ENCODE measurements at places on chromosomes 16 and 17.

GRCh38 chr16:85611444-85612190, 1.5 kb upstream of the GSE1 start:
- no peak for DNase-seq

DNA sequence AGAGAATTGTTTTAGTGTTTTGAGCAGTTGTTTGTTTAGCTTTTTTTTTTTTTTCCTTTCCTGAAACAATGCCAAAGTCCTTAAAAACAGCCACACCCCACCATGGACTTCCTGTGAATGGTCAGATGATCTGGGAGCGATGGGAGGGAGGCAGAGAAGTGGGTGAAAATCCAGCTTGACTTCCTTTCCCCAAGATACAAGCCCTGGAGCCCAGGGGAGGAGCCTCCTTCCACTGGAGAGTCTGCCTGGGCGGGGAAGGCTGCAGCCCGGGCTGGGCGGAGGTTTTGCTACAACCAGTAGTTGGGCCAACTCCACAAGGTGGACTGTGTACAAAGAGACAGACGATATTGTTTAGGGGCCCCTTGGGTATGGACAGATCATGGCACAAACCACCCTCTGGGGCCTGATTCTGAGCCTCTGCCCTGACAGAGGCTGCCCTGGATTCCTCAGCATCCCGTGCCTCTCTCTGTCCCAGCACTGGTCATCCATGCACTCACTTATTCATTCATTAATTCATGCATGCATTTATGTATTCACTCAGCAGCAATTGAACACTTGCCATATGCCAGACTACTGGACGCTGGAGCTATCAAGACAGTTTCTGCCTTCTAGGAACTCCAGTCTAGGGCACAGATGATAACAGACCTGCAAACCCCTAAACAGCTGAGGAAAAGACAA, 29.8 kb downstream of the WSB1 start:
- no peak for DNase-seq

- DNase-seq, result no peak
These were observed 33.9 kb upstream of the CDRT4 start for GRCh38 chr17:15501282-15501681.

DNA sequence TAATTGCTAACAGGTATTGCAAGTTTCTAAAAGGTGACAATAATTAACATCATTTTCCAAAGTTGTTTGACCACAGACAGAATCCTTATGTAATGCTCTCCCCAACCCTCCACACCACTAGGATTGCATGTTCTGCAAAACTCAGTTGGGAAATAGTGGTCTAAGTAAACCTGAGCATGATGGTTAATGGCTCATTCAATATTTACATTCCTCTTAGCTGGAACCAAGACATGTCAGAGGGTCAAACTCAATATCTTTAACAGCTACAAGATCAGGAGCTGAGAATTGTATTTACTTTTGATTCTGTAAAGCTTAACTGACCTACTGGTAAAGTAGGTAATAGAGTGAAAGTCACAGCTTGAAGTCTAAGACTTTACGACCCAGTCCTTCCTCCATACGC, 10.2 kb downstream of the MFSD6L start:
- no peak for DNase-seq

GRCh38 chr16:84459941-84460405, 44.5 kb downstream of the MEAK7 start:
- DNase-seq, result no peak

GRCh38 chr16:73050201-73051099, 2.5 kb upstream of the ZFHX3 start:
- no peak for DNase-seq

GRCh38 chr17:28576758-28577465, at the start of gene ALDOC:
ALDOC (minus strand) TSS chr17:28576895; CDS start chr17:28575532, 1,363 bp downstream.
- peak; percentile 98 for DNase-seq

DNA sequence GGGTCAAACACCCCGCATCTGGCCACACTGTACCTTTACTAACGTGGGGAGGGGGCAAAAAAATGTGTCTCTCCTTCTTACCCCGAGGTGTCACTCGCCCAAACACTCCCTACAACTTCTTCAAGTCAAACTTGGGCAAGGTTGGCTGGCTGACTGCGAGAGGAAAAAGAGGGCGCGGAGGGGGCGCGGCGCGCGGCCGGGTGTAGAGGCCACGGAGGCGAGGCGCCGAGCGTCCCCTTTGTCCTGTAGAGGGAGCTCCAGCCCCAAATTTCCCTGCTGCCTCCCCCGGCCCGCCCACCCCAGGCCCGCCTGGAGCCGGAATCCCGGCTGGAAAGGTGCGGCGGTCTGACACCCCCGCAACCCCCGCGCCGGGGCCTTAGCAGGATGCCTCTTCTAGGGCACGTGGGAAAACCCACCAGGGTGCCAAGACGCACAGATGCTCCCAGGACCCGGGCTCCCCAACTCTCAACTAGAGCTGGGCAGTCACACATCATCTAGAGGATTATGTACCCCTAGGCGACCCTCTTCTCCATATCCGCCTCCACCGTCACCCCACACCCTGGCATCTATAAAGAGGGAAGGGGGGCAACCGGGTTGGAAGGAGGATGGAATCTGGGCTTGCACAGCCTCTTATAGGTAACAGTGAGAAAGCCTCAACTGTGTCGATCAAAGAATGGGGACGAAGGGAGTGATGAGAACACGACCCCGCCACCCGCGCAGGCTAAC, 4.2 kb downstream of the IRX3 start:
- no peak for DNase-seq

DNA sequence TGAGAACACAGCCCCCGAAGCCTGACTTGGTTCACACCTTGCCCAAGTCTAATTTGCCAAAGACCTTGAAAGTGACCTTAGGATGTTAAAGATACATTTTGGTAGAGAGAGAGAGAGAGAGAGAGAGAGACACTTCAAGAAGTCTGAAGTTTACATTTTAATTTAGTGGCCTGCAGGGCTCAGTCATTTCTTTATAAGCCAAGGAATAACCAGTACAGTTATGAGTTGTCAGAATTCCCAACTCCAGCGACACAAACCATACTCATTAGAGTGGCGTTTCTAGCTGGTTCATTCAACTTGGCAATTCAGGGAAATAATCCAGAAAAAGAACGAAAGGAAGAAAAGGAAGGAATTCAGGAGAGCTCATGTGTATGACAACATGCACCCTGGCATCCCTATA, 204.1 kb downstream of the CCDC182 start:
- no peak for DNase-seq

DNA sequence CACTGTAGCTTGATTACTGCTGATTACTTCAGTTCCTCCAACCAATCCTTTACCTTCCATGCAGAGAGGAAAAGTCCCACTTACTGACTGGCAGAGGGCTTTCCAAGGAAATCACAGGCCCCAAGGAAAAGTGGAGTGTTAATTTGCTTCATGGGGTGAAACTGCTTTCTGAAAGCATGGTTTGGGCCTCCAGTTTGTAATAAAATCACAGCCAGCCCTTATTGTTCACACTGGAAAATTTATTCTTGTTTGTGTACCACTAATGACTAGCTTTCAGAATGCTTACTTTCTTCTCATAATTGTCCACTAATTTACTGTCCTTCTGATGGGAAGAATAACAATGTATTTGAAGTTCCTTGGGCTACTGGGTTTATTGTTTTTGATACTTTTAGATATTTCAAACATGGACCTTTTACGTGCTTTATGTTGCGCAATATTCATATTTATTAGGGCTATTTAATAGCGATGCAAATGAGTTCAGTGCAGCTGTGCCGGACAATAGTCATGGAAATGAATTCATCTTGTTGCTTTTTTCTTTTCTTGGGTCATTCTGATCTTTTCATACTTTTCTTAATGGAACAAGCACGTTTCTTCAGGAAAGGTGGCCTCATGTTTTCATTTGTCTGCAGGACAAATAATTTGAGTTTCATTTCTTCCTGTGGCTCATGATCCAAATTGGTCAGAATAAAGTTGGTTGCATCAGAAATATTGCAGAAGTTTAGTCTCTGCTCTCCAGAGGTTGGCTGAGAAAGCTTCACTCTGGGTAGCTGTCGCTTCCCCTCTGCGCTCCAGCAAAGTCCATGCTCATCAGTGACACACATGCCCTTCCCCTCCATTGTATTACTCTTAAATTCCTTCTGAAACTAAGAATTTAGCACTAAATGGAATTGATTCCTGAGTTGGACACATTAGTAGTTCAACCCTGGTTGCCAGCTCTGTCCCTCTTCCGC, 128.7 kb downstream of the PRKCA start:
- DNase-seq, result no peak

- DNase-seq, result no peak
These were observed 54.7 kb upstream of the FASN start for GRCh38 chr17:82152556-82153294.

DNA sequence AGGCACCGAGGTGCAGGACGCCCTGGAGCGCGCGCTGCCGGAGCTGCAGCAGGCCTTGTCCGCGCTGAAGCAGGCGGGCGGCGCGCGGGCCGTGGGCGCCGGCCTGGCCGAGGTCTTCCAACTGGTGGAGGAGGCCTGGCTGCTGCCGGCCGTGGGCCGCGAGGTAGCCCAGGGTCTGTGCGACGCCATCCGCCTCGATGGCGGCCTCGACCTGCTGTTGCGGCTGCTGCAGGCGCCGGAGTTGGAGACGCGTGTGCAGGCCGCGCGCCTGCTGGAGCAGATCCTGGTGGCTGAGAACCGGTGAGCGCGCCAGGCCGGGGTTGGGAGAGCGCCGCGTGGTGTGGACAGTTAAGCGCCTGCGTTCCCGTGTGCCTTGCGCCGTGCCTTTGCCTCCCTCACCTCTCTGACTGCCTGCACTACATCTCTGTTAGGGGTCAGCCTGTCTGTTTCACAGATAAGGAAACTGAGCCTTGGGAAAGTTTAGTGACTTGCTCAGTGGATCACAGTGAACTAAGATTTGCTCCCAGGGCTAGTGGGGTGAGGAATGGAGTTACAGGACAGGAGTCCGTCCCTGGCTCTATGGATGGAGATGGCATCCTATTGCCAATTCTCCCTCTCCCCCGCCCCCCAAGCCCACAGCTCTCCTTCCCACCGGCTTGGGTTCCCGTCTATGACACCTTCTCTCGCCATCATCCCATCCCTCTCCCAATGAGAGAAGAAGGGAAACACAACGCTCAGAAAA, 880 bp downstream of the SARM1 start:
- no peak for DNase-seq

DNA sequence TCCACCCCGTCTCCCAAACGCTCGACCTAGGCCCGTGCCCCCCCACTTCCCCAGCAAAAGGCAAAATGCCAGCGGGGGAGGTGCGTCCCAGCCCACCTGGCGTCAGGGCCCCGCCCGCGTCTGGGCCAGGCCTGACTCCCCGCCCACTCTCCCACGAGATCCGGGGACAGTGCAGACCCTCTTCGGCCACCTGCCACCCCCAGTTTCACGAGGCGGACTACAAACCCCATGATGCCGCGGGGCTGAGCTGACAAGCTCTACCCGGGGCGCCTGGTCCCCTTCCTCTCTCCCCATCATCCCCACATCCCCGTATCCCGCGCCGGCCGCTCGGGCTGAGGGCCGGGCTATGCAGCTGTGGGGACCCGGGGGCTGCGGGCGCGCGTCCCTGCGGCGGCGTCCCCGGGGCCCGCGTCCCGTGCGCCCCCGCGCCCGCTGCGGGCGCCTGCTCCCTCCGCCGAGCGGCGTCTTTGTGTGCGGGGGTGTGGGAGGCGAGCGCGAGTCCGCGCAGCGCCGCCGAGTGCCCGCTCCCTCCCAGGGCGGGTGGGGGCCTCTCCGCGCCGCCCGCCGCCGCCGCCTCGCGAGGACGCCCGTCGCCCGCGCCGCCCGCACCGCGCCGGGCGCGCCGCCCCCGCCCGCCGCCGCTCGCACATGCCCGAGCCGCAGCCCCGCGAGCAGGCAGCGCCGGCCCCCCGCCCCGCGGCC, at the start of gene ANKRD13B:
ANKRD13B (plus strand) TSS at position 283 of the 702 bp plus-strand sequence. CDS start 490 bp downstream, outside the sequence.
- no peak for DNase-seq

DNA sequence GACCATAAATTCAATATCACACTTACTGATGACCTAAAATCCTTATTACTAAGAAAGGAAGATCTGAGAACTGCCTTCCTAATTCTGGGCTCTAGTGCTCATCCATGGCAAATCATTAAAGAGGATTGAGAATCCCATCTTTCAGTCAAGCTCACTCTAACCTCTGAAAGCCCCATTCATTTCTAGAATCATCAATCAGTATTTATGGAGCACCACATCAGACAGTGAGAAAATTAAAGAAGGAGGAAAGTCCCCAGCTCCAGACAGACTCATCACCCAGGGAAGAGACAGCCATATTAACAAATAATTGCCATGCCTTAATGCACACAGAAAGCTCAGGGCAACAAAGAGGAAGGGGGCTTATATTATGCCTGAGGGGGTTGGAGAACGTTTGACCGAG, 256.1 kb upstream of the SOX9 start:
- no peak for DNase-seq

- no peak for DNase-seq
These were observed 41.1 kb upstream of the ERN1 start for GRCh38 chr17:64171041-64171440.

GRCh38 chr17:77392376-77393273, 251.9 kb downstream of the SEC14L1 start:
- DNase-seq, result no peak

- no peak for DNase-seq
These were observed 15.5 kb upstream of the USP22 start for GRCh38 chr17:21058098-21058893.

- DNase-seq, result no peak
These were observed 376 bp upstream of the STAC2 start for GRCh38 chr17:39225959-39226683.

DNA sequence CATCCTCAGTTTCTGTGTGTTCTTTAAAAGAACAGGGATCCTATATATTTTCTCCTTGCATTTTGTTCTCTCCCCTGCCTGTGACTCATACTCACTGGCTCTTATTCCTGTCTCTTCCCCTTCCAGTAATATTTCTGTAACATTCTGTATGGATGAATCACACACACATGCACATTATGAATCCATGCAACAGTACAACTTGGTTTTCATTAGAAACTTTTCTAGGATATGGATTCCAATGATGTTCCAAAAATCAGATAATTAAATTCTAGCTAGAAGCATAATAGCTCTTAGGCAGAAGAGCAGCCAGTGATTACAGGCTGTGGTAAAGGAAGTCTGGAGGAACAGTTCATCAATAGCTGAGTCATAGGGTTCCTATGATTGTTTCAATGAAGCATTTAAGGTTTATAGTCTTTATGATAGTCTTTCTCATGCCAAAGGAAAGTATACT, 119.6 kb upstream of the PMFBP1 start:
- no peak for DNase-seq

DNA sequence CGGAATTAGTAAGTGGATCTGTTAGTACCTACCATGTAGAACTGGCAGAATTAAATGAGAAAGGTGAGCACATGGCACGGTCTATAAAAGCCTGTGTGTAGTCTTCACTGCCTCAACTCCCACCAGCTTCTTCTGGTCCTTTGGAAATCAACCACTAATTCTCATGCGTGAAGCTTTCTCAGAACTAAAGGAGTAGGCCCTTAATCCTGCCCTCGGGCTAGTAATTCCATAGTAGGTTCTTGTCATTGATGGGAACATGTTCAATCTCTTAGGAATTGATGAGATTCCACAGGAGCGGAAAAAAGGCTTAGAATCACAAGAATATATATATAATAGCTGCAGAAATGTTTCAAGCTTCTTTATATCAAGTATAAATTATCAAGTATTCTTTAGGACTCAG, 21.7 kb downstream of the CDR2 start:
- DNase-seq, result no peak

DNA sequence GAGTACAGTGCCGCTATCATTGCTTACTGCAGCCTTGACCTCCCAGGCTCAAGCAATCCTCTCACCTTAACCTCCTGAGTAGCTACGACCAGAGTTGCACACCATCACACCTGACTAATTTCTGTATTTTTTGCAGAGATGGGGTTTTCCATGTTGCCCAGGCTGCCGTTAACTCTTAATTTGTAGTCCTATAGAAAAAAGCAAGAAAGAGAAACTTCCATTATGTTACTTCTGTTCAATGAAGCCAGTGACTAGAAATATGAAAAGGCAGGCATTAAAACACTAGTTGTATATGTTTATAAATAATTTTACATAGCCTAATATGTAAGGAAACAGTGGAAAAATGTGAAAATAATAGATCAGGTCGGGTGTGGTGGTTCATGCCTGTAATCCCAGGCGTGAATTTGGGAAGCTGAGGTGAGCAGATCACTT, 9.7 kb downstream of the RAD51C start:
- no peak for DNase-seq

All from CD4-positive, alpha-beta T cell treated with Interleukin-6 at 100 ng/mL for 8 hours (primary cell).